ENCODE measurements at places on chromosomes 6 and 20.
A peak's percentile ranks its signal among the peaks of the same experiment; 100 is the strongest.

GRCh38 chr6:81909162-81909561, 156.7 kb upstream of the TENT5A start:
- no peak for DNase-seq

GRCh38 chr20:45911486-45912343, at the start of gene PLTP:
TSS of gene PLTP (minus strand) at chr20:45912155. CDS start at chr20:45911452, 703 bp downstream.
- peak; percentile 44 for DNase-seq

- DNase-seq: peak; percentile 35
These were observed at the start of gene C6orf62 for GRCh38 chr6:24719125-24719971. TSS of gene C6orf62 (minus strand) at chr6:24719154. CDS start at chr6:24718668, 486 bp downstream.

DNA sequence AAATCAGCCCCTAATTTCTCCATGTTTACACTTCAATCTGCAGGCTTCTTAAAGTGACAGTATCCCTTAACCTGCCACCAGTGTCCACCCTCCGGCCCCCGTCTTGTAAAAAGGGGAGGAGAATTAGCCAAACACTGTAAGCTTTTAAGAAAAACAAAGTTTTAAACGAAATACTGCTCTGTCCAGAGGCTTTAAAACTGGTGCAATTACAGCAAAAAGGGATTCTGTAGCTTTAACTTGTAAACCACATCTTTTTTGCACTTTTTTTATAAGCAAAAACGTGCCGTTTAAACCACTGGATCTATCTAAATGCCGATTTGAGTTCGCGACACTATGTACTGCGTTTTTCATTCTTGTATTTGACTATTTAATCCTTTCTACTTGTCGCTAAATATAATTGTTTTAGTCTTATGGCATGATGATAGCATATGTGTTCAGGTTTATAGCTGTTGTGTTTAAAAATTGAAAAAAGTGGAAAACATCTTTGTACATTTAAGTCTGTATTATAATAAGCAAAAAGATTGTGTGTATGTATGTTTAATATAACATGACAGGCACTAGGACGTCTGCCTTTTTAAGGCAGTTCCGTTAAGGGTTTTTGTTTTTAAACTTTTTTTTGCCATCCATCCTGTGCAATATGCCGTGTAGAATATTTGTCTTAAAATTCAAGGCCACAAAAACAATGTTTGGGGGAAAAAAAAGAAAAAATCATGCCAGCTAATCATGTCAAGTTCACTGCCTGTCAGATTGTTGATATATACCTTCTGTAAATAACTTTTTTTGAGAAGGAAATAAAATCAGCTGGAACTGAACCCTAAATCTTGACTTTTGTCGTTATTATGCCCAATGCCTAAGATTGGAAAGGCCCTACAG, 4.5 kb downstream of the SOX4 start:
- no peak for DNase-seq

Measured in memory B cell (primary cell).